ENCODE measurements at places on chromosomes 4 and X.

- no peak for DNase-seq
Measured at GRCh38 chrX:74023203-74023602, 280.8 kb upstream of the ZCCHC13 start.

DNA sequence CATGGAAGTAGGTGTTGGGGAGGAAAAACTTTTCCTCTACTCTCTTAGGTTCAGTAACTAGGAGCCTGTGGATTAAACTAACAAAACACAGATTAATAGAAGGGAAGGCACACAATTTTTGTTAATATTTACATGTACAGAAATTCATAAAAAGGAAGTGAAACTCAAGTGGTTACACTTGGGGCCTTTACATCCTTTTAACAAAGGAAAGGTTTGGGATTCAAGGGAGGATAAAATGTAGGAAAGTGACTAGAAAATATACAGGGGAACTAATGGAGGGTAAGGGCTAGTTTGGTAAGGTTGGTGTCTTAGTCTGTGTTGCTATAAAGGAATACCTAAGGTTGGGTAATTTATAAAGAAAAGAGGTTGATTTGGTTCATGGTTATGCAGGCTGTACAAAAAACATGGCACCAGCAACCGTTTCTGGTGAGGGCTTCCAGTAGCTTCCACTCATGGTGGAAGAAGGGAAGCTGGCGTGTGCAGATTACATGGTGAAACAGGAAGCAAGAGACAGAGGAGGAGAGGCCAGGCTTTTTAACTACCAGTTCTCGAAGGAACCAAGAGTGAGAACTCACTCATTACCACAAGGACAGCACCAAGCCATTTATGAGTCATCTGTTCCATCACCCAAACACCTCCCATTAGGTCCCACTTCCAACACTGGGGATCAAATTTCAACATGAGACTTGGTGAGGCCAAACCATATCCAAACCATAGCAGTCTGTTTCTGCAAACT lies 124.4 kb downstream of the CHRDL1 start:
- DNase-seq = no peak

GRCh38 chr4:119629142-119629471 lies 503 bp upstream of the PDE5A start:
- no peak for DNase-seq

DNA sequence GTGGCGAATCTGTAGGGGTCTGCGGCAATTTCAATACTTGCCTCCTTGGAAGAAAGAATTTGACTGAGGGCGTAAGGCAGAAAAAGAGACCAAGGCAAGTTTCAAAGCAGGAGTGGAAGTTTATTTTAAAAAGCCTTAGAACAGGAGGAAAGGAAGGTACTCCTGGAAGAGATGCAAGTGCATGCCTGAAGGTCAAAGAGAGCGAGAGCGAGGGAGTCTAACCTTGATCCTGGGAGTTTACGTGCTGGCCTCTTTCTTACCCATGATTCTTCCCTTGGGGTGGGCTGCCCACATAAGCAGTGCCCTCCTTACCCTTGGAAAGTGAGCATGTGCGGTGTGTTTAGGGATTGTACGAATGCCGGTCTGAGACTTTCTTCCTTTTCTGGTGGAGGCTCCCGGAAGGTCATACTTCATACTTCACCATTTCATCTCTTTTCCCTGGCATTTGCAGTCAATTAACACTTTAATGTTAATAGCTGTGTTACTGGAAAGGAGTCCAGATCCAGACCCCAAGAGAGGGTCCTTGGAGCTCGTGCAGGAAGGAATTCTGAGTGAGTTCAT lies 40.0 kb downstream of the ARSD start:
- DNase-seq = no peak

DNA sequence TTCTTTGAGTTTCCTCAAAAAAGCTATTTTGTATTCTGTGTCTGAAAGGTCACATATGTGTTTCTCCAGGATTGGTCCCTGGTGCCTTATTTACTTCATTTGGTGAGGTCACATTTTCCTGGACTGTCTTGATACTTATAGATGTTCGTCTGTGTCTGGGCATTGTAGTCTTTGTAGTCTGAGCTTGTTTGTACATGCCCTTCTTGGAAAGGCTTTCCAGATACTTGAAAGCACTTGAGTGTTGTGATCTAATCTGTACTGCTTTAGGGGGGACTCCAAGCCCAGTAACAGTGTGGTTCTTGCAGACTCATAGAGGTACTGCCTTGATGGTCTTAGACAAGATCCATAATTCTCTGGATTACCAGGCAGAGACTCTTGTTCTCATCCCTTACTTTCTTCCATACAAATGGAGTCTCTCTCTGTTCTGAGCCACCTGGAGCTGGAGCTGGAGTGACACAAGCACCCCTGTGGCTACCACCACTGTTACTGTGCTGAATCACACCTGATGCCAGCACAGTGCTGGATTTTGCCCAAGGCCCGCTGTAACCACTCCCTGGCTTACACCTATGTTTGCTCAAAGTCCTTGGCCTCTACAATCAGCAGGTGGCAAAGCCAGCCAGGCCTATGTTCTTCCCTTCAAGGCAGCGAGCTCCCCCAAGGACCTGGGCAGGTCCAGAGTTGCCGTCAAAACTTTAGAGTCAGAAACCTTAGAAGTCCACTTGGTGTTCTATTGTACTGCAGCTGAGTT lies 72.3 kb upstream of the EFHC2 start:
- DNase-seq = no peak

DNA sequence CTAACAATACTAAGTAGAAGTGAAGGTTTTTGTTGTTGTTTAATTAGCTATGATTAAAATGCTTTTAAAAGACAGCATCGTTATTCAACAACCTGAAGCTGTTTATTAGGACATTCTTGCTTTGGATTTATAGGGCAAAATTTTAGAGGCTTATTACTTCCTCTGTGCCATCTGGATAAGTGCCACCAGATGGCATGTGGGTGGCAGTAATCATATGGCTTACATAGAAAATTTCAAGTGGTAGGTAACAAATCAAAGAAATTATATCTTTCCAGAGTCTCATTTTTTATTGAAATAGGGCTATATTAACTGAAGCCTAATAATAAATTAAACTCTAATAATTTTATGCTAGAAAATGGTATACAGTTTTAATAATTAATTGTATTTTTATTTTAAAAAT lies 83.3 kb upstream of the HTR2C start:
- no peak for DNase-seq

DNA sequence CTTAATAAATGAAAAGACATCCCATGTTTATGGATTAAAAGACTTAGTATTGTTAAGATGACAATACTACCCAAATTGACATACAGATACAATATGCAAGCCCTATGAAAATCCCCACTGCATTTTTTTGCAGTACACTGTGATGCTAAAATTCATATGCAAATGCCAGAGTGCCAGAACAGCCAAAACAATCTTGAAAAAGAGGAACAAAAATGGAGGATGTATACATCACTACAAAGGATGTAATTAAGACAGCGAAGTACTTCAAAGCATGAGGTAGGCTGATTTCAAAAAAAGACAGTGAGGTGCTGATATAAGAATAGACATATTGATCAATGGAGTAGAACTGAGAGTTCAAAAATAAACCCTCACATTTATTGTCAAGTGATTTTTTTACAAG lies 47.3 kb downstream of the SATL1 start:
- no peak for DNase-seq

DNA sequence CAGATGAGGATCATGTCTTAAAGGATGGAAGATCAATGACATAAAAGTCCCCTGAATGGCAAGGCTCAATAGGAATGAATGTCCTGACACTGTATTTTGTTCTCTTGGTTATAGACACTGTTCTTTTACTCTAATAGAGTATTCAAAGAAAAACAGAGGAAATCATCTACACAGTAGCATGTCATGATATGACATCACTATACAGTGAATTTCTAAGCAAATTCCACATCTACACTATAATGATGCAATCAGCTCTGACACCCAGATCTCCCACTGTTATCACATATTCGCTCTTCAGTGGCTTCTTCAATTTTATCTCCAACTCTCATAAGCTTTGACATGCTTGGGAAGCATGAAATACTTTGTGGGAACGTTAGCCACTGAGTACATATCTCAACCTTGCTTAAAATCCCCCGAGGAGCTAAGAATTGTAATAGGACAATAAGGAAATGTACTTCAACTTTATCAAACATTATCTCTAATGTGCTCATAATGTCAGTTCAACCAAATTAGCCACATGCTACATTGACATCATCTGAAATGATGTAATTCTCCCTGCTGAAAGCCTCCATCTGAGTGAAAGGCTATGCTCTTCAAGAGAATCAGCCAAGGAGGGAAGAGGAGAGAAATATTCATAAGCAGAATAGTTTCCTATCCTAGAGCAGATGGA lies 139.6 kb upstream of the PTCHD1 start:
- no peak for DNase-seq

DNA sequence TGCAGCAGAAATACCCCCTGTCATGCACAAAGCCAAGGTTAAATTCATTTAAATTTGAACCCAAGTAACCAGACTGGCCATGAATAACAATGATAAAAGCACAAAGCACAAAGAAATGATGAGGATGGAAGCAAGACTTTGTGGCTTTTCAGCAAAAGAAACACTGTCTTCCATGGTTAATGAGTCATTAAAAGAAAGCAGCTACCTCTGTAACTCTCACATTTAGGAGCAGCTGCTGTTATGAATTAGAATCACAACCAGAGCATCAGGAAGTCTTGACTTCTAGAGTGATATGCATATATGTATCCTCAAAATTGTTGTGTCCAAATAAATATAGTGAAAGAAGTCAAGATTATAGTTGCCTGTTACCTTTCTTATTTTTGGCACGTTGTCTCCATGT lies 70.7 kb upstream of the RPS6KA6 start:
- no peak for DNase-seq

DNA sequence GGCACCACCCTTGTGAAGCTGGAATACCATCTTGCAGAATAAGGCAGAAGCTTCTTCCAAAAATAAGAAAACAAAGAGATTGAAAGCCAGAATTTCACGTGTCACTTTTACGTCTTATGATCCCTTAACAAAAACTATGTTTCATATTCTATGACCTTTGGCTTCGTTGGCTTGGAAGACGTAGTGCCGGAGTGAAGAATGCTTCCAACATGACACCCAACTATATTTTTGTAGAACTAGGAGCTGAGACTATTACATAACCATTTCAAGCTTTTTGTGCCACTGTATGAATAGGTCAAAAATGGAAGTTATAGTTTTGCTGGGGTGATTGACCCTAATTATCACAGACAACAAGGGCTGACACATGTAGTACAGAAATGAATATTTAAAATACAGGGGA lies 996.2 kb downstream of the ADGRL3 start:
- DNase-seq = no peak

DNA sequence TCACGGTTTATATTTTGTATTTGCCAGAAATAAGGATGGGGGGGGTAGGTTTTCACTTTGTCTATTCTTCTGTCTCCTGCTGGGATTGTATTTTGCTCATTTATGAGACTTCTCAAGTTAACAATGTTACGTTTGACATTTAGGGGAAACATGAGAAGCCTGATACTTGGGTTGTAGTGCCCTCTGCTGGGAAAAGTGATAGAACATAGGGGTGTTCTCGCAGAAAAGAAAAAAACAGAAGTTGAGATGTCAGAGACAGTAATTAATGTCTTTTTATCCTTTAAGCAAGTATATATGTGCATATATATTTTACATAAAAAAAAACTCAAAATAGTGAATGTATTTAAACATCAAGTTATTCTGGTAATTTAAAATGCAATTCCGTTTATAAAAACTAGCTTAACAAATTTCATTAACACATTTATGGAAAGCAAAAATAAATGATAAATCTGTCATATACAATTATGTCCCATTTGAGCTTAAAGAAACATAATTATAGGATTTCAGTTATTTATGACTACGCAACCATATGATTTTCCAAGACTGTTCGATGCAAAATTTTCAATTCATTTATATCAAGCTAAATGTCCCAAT lies 46.0 kb upstream of the TMPRSS11F start:
- DNase-seq = peak; percentile 40

DNA sequence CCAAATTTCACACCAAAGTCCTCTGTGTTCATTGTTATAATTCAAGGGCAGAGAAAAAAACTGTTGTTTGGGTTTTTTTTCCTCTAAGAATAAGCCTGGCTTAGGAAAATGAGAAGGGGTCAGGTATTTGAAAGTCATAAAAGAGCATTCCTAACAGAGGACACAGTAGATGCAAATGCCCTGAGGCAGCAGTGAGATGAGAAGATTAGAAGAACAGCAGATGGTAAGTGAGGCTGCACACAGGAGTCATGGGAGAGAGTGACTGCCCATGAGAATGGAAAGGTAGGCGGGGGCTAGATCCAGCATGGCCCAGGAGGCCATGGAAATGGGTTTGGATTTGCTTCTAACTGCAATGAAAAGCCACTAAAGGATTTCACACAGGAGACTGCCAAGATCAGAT lies 107.5 kb upstream of the RBPJ start:
- DNase-seq = no peak

- DNase-seq = no peak
Measured at GRCh38 chr4:4555916-4556315, 14.1 kb upstream of the STX18 start.

DNA sequence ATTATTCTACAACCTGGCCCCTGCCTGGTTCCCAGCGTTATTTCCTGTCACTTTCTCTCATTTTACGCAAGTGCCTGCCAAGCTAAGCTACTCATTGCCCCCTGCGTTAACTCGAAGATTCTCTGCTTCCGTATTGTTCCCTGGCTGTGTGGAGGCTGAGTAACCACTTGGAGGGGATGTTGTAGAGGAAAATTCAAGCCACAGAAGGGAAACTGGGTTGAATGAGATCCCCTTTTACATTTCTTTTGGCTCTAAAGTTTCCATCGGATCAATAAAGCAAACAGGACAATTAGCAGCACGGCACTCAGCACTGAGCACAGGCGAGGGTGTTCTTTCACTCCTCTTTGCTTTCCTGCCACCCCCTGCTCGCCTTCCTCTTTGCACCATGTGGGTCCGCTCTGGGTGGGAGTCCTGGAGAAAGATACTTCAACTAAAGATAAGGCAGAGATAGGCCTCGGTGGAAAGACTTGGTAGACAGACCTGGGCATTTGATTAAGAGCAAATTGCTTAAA lies 4.2 kb upstream of the TMSB4X start:
- DNase-seq = peak; percentile 91

GRCh38 chrX:114924423-114924822 lies 93.0 kb downstream of the IL13RA2 start:
- DNase-seq = no peak

GRCh38 chrX:56787734-56788152 lies 58.7 kb downstream of the NBDY start:
- DNase-seq = no peak

GRCh38 chrX:147351644-147352043 lies 537.1 kb upstream of the CXorf51A start:
- DNase-seq = no peak

DNA sequence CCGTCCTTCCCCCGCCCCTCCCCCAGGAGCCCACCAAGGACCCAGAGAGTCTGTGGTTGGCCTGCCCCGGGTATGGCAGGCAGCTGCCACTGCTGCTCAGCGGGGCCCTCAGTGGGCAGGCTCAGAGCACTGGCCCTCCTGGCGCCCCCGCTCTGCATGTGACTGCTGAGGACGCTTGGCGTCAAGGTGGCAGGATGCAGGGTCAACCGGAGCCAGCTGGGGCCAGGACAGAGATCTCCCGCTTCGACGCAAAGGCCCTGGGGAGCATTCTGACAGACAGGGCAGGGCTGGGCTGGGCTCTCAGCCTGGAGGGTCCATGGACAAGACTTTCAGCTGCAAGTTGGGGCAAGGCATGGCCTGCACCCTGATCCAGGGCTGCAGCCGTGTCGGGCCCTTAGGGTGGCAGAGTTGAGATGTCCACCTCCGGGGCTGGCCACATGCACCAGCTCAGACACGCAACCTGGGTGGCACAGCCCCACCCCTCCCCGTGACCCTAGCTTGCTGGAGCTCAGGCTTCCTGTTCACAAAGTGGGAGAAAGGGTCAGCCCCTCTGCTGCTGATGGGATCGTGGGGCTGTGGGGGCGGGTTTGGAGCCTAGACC lies 30.3 kb downstream of the LRPAP1 start:
- no peak for DNase-seq

- DNase-seq = peak; percentile 60
Measured at GRCh38 chrX:103817502-103817901, 14.6 kb downstream of the RAB9B start.
